COLO829 (cell line): ENCODE measurements at places on chromosomes 16 and 17.
A peak's percentile ranks its signal among the peaks of the same experiment; 100 is the strongest.

DNA sequence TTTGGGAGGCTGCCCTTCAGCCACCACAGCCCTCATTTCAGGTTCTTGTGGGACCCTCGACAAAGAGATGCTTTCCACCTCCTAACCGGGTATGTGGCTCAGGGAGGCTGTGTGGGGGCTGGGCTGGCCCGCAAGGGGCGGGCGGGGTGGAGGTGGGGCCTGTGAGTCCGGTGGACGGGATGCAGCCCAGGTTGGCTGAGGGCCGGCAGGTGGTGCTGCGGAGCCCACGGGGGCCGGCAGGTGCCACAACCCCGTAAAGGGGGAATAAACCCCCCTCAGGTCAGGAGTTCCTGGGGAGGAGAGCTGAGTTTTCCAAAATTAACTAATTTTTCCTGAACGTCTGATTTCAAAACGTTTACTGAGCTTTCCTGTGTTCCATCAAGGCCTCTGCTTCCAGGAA is 4.9 kb upstream of the CIAO3 start:
- DNase-seq: no peak

- DNase-seq: no peak
Measured at GRCh38 chr17:17792037-17792550, 44.7 kb downstream of the SREBF1 start.

DNA sequence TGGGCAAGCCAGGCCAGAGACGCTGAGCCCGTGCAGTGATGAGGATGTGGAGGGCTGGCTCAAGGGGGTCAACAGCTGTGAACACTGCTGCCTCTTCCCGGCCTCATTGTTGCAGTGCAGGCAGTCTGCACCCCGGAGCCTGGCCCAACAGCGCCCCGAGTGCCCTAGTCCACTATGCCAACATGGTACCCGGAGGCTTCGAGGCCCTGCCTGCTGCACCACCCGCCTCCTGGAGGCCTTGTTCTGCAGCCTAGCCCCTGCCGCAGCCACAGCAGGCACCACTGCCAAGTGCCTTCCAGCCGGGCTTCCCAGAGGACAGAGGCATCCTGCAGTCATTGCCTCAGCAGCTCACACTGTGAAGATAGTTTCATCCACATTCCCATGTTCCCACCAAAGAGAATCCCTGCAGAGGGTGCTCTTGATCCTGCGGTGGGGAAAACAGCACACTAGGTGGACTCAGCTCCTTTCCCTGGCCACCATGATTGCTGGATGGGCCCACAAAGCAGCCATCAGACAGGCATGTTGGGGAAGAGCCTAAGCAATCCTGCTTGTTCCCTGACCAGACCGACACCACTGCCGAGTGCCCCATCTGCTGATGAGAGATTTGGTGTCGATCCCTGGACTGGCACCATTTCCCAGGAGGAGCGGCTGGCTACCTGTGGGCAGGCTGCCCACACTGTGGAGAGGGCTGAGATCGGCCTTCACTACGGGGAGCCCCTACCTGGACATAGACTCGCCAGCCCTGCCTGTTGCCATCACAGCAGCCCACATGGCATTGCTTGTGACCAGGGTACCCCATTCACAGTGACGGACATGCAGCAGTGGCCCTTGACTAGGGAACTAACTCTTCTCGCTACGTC is 44.9 kb downstream of the USP22 start:
- DNase-seq: no peak

DNA sequence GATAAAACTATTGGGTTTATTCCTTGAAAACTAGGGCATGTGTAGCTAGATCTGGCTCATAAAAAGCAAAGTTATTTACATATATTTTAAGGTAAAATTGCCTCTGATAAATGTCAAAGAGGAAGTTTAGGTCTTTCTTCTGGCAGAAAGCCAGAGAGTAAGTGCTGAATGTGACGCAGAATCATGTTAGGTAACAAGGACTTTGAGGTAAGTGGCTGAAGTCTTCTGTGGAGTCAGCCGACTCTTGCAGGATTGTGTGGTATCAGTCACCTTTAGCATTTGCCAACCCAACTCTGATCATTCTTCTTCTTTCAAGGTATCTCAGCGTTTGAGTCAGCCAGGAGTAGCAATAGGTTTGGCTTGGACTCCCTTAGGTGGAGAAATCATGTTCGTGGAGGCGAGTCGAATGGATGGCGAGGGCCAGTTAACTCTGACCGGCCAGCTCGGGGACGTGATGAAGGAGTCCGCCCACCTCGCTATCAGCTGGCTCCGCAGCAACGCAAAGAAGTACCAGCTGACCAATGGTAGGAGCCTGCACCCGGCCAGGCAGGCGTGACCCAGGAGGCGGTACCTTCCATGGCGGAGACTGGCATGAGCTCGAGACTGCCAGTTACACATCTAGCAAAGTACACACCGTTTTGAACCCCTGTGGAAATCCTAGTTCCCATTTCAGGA is 37.9 kb downstream of the SIAH1 start:
- DNase-seq: no peak

DNA sequence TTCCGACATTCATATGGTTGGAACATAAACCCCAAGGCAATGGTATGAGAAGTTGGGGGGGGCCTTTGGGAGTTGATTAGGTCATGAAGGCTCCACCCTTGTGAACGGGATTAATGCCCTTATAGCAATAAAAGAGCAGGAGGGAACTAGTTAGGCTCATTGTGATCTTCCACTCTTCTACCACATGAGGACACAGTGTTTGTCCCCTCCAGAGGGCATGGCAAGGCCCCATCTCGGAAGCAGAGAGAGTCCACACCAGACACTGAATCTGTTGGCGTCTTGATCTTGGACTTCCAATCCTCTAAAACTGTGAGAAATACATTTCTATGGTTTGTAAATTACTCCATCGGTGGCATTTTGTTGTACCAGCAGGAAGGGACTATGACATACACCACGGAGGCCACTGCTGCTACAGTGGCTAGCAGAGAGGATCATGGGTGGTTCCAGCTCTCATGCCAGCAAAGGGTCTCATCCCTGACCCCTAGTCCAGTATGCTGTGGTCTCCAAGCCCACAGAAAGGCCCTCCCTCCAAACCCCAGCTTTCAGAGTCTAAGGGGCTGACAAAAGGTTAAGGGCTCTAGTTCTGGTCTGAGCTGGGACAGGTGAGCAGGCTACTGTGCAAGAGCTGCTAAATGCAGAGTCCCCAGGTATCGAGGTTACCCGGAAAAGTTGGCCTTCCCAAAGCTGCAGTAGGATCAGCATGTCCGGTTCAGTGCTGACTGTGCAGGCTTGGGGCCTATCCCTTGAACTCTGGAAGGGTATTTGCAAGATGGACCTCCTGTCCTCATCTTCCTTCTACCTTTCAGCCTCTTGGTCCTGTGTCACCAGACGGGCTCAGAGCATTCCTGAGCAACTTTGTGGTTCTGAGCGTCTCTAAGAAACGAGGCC is 12.2 kb downstream of the CCR7 start:
- no peak for DNase-seq

DNA sequence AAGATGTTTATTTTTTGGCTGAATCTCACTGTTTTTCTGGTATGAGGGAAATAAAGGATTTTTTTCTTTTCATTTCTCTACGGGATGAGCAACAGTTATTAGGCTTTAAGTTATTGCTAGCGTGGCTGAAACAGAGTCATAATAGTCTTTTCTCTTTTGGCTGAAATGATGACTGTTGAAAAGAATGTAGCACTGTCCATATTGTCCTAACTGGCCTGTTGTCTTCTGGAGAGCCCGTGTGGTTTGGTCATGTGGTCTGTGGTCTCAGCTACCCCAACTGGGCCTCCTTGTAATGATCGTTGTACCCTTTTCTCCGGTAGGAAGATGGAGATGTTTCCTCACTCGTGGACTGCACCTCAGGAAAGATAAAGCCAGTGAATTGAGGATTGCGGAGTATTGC is 36.6 kb downstream of the EPN2 start:
- DNase-seq: no peak

DNA sequence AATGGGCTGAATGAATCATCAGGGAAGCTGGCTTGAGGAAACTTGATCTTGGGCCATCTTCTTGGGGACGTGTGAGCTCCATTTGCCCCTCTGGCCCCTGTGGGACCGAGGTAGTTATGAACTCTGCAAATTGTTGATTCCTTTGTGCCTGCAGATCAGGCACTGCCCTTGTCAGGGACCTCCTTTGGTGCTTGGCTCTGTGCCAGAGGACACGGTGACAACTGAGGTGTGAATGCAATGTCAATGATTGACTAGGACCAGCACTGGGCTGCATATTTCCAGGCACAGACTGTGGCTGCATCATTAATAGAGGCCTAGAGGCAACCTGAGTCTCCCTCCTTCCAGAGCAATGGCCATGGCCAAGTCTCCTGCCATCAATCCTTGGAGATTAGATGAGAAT is 23.8 kb downstream of the PDILT start:
- DNase-seq: no peak

- no peak for DNase-seq
Measured at GRCh38 chr17:9105068-9105868, 84.0 kb downstream of the NTN1 start.

DNA sequence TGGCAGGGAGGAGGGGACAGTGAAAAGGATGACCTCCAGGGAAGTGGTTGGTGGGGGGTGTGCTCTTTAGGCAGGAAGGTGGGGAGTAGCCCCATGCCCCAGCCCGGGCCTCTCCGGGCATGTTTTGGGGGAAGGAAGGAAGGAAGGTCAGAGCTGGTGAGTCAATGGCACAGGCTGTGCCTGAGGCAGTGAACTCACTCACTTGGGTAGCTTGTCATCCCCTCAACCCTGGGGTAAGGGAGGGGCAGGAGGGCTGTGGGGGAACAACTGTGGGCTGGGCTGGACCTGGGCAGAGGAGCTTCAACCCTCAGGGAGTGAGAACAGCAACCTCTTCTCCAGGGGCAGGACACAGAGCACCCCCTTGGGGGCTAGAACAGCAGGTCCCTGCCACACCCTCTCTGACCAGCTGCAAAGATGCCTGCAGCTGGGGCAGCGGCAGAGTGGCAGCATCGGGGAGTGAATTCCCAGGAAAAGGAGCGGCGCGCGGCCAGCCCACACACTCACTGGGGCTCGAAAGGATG is 6.3 kb downstream of the CSF3 start:
- DNase-seq: peak; percentile 56

DNA sequence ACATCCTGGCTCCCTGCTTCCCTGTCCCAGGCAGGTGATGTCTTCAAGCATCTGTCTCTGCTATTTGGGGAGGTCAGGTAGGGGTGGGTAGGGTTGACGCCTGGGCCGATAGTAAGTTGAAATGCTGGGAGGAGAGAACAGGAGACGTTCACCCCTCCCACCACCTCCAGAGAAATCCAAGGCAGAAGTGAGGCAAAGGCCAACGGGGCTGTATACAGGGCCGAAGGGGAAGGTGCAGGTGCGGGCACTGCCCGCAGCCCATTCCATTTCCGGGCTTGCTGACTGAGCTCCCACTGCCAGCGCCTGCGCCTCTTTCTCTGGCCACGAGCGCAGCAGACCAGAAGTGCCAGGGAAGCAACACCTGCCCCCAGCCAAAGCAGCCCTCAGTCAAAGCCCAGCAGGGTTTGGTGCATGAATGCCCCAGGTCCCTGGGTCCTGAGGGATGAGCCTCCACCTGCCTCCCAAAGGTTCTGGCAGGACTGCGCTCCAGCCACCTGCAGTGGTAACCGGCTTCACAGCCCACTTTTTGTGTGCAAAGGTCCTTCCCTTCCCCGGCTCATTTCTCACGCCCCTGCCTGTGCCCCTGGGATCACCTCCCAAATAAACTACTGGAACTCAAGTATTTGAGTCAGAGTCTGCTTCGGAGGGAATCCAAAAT is 127.6 kb upstream of the TNRC6C start:
- no peak for DNase-seq

- DNase-seq: no peak
Measured at GRCh38 chr17:38588788-38589174, 17.0 kb downstream of the SRCIN1 start.

- no peak for DNase-seq
Measured at GRCh38 chr17:57138956-57139576, 54.0 kb downstream of the AKAP1 start.

DNA sequence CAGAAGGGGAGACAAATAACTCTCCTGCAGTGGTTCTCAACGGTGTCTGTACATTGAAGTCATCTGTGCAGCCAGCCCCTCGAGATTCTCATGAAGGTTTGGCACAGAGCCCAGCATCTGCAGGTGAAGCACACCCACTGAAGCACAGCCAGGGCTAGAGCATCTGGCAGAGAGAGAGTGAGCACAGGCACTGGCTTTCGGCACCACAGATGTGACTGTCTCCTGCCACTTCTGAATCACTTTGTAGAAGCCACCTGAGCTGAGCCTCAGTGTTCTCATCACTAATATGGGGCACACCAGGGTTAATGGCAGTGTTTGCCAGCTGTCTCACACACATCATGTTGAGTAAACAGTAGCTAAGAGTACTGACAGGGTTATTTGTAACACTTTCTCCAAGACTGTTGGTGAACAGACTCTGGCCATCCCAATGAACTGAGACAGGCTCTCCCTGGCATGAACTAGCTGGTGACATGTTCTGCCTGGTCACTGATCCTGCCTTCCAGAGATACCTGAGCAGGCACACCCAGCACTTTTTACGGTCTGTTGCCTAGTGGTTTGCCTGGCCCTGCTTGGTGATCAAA is 10.9 kb downstream of the HSPB9 start:
- no peak for DNase-seq

GRCh38 chr17:73160980-73161630 is 3.7 kb upstream of the SSTR2 start:
- DNase-seq: no peak

DNA sequence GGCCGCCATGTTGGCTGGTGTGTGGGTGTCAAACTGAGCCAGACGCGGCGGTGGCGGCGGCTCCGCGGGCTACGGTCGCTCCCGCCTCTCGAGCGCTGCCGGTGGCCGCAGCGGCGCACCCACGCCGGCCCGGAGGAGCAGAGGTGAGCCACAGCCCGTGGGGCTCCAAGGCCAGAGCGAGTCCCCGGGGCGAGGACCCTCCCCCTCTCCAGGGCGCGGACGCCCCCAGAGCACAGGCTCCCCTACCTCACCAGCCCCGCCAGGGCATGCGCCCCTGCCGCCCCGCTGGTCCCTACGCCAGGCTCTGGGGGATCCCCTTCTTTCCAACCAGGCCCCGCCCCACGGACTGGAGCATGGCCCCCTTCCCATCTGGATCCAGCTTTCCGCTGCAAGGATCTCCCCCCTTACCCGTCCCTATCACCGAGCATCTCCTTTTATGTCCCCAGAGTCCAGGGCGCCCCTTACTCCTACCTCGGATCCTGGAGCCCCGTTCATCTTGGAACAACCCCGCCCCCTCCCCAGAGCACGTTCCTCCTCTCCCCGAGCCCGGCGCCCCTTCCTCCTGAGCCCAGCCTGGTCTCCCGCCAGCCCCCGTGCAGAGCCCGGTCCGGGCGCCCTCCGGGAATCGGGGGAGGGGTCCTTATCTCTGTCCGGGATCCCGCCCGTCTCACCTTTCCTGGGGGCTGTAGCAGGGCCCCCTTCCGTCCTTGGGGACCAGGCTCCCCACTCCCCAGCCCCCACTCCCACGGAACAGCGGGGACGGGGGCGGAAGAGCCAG is 412 bp downstream of the EPN2 start:
- no peak for DNase-seq

- peak; percentile 92 for DNase-seq
Measured at GRCh38 chr17:76103274-76104139, at the start of gene EXOC7. Gene EXOC7 (minus strand): TSS chr17:76103787. CDS start chr17:76103692, 95 bp downstream.
